ENCODE measurements at places on chromosomes 4 and X.

DNA sequence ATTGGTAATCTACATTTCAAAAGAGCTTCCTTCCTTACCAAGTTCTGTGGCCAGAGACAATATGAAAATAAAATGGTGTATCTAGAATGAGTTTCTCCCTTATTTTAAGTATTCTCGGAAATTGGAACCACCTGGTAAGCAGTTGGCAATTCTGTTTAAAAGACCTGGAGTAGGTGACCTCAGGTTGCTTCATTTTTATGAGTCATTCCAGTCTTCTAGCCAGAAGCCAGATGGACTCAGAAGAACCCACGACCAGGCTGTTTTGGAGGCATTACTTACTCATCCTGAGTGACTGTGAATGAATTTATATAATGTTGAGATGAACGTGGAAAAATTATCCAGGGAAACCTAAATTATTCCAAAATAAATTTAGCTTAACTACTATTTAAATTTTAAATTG lies 9.1 kb downstream of the BMPR1B start:
- no peak for DNase-seq

- DNase-seq, result no peak
Measured at GRCh38 chr4:107808572-107808971, 16.2 kb upstream of the SGMS2 start.

DNA sequence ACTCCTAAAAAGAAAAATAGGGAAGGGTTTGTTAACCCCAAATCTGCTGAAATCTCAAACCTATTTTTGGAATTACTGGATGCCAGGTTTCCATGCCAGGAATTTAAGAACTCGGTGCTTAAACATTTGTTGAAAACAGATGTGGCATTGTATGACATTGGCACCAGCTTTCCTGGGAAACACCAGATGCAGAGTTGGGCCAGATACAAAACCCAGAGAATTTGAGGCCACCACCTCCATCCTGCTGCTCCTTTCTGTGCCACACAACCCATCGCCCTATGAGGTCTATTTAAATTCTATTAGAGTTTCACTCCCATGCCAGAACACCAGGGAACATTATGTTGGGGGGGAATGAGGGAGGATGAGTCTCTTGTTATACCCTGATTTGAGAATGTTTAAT lies 71.7 kb downstream of the ARAP2 start:
- no peak for DNase-seq

- DNase-seq, result no peak
Measured at GRCh38 chr4:88009871-88010270, 2.4 kb downstream of the PKD2 start.

DNA sequence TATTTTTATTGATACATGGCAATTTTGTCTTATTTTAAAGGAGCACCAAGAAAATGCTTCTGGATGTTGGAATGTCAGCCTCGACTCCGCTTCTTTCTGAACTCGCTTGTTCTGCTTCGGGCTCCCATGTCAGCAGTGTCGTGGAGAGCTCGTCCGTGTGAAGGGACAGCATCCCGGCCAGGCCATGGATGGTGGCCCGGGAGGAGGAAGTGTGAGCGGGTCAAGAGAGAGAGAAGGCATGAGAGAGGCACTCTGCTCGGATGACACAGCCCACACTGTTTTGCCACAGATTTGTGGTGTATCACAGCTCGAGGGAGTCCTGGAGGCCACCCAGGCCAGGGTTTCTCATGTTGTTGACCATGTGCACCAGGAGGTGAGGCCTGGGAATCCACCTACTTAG lies 107.0 kb downstream of the TRAPPC11 start:
- no peak for DNase-seq

GRCh38 chr4:77003400-77003799 lies 53.8 kb downstream of the SEPTIN11 start:
- DNase-seq, result no peak

DNA sequence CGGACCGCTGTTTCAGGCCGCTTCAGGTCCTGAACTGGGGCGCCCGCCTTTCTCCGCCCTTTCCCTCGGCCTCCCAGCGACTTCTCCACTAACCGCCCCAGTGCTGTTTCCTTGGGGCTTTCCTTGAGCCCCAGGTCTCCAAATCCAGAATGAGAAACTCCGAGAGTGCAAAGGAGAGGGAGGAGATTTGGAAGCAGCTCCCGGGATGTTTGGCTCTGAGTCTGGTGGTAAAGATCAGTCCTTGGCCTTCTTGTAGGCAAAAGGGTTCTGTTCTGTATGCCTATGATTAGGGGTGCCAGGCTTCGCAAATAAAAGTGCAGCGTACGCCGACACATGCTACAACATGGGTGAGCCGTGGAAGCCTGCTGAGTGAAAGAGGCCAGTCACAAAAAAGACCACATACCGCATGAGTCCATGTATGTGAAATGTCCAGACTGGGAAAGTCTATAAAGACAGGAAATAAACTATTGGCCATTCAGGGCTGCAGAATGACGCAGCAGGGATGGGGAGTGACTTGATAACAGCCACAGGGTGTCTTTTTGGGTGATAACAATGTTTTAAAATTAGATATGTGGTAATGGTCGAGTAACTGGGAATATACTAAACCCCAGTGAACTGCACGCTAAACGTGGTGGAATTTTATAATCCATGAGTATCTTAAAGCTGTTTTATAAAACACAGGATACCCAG lies 99.8 kb downstream of the TRAPPC11 start:
- DNase-seq, result no peak

- no peak for DNase-seq
Measured at GRCh38 chrX:49147282-49147681, 15.3 kb upstream of the MAGIX start.

GRCh38 chrX:150080497-150080896 lies 142.2 kb upstream of the EOLA2 start:
- DNase-seq, result no peak

DNA sequence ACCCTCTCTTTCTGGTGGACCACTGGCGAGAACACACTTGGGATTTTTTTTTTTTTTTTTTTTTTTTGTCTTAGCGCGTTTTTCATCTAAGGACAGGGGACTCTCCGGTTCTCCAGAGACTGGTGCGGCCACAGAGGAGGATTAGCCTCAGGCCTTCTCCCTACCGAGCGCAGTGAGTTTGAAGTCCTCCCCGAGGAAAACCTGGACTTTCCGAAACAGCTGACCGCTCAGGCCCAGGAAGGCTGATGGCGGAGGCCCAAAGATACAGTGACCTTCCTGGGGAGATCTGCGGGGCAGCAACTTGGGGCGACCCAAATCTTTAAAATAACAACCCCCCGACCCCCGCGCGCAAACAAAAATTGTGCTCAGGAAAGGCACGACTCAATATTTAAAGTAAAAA lies 9.2 kb downstream of the NKX3-2 start:
- DNase-seq, result no peak

DNA sequence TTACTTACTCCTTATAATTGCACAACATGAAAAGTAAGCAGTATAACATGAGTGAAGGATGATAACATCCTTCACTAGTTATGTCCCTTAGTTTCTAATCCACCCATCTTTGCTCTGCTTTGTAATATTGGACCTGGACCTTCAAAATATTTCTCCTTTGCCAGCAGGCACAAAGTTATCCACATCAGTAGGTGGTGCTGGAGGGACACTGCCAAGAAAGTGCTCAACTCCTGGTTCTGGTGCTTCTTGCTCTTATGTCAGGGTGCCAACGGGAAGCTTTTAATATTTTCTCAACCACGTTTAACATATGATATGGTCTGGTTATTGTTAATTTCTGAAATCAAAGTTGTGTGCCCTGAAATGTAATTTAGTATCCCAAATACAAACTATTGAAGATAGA lies 49.1 kb downstream of the TMEM165 start:
- DNase-seq, result no peak

- DNase-seq, result no peak
Measured at GRCh38 chr4:109232681-109233080, 69.8 kb downstream of the COL25A1 start.

GRCh38 chr4:143482840-143483239 lies 30.7 kb upstream of the SMARCA5 start:
- DNase-seq, result peak; percentile 77

DNA sequence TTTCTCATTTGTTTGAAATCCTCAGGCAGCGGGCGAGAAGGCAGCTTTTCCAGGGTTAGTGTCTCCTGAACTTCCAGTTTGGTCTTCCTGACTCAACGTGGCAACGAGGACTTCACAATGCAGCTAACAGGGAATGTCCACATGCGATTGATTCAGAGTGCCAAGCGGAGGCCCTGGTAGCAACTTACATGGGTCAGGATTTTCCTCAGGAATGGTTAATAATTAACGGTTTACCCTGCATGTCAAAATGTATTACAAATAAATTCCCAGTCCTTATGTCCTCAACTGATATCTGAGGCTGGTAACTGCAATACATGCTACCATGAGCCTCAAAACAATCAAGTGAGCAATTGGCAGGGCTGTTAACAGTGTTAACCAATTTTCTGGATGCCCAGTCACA lies 67.2 kb downstream of the MAP3K15 start:
- no peak for DNase-seq

DNA sequence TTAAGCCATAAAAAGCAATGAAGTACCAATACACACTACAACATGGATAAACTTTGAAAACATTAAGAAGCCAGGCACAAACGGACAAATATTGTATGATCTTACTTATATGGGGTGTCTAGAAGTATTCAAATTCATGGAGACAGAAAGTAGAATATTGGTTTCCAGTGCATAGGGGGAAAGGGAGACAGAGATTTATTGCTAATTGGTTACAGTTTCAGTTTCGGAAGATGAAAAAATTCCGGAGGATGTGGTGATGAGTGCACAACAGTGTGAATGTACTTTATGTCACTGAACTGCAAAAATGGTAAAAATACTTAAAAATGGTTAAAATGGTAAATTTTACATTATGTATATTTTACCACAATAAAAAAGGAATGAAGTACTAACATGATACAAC lies 5.1 kb upstream of the PRDX4 start:
- DNase-seq, result peak; percentile 29

- peak; percentile 67 for DNase-seq
Measured at GRCh38 chr4:145186729-145187128, 6.3 kb upstream of the OTUD4 start.

GRCh38 chrX:139725720-139726119 lies 17.8 kb upstream of the MCF2 start:
- DNase-seq, result no peak

GRCh38 chr4:154634058-154634457 lies 21.6 kb upstream of the FGG start:
- DNase-seq, result no peak

DNA sequence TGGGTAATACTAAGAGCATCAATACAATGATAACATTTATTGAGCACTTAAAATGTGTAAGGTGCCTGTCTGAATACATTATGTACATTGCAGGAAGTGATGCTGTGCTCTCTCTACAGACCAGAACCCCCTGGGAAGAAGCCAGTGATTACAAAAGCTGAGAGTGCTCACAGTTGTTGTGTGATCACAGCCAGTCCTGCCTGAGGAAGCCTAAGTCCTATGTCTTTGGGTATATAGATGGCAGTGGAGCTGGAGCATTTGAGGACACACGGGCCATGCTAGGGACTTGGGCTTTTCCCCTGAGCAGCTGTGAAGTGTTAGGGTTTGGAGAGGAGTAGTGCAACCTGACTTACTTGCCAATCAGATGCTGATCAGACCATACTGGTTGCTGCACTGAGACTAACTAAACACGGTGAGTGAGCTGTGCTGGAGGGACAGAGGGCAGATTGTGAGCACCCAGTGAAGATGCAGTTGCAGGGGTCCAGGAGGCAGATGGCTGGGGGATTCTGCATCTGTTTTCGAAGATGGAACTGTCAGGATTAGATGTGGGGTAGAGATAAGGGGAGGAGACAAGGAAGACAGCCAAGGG lies 60.8 kb upstream of the TBC1D14 start:
- DNase-seq, result no peak

DNA sequence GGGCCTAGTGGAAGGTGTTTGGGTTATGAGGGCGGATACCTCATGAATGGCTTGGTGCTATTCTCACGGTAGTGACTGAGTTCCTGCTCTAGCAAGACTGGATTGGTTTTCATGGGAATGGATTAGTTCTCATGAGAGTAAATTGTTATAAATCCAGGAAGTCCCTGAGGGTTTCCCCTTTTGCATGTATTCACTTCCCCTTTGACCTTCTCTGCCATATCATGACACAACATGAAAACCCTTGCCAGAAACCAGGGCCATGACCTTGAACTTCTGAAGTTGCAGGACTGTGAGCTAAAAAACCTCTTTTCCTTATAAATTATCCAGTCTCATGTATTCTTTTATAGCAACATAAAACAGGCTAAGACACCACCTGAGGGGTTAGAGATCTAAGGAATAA lies 529.7 kb upstream of the RPS6KA3 start:
- no peak for DNase-seq

- no peak for DNase-seq
Measured at GRCh38 chrX:22296871-22297270, 24.2 kb downstream of the CBLL2 start.

DNA sequence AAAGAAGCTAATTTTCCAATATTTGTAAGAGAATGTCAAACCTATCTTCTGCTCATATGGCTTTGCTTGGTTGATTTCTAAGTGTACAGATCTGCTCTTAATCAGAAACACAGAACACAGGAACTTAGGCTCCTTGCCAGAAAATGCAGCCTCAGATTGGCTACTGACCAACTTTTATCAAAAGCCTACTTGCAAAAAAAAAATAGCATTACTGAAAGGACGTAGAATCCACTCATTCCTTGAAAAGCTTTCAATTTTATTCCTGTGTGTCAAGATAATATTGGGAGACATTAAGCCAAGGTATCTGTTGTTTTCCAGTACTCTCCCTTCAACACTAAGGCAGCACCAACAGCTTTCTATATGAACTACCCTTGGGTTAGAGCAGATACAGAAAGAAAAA lies 127.6 kb upstream of the INTU start:
- DNase-seq, result no peak

GRCh38 chr4:125736057-125736456 lies 421.3 kb downstream of the FAT4 start:
- no peak for DNase-seq

DNA sequence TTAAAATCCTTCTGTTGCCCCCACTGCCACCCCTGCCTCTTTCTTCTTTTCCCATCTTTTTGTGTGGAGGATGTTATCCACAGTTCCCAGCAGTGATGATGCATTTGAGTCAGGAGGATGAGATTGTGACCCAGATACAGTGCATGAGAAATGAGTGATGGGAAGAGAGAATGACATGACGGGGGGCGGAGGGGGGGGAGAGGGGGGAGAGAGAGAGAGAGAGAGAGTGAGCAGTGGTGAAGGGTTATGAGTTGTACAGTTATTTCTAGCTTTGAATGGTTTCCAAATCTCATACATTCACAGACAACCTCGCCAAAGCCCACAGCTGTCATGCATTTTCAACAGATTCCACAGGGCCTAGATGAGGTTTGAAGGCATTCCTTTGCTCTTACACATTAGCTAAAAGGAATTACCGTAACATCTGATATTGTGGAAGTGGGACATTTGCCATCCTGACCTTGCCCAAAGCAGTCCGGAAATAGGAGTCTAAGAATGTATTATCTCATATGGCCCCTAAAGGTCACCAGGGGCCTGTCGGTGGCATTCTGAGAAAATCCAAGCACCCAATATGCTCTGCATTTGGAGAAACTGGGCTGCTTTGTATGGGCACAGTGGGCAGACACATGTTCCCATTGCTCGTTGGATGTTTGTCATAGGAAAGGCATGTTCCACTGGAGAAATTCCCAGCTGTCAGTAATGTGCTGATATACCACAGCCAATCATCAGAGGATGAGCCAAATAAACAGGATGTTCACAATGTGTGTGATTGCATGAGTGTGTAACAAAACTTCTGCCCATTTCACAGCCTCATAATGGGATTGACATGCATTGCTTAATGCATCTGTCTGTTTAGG lies 435.8 kb downstream of the SPRY1 start:
- no peak for DNase-seq

GRCh38 chr4:82429728-82430192 lies 502 bp downstream of the HNRNPDL start:
- no peak for DNase-seq

All from OCI-LY7 (cell line).